Muscle of leg (tissue), 16 donors: ENCODE measurements at places on chromosomes 1 and 21. TPM values are rescaled to one million over a fixed set of nuclear protein-coding genes. Genes with fewer than 3 reads are reported as not detected.

- DNase-seq: no peak
Observed at GRCh38 chr1:28078262-28078661, 10.1 kb downstream of the EYA3 start.

OR10Z1 gene
- total RNA-seq: not detected

- no peak for DNase-seq
Observed at GRCh38 chr21:46069719-46070279, 28.1 kb upstream of the COL6A2 start.

- no peak for DNase-seq
Observed at GRCh38 chr1:9852410-9853248, 28.9 kb upstream of the CLSTN1 start.

GRCh38 chr1:184152434-184152898 lies 100.9 kb downstream of the TSEN15 start:
- peak; percentile 85 for DNase-seq

GUCA2B gene
- not detected for total RNA-seq
